ENCODE measurements at places on chromosomes 6 and 20. TPM values are rescaled to one million over a fixed set of nuclear protein-coding genes. Genes with fewer than 3 reads are reported as not detected.

DNA sequence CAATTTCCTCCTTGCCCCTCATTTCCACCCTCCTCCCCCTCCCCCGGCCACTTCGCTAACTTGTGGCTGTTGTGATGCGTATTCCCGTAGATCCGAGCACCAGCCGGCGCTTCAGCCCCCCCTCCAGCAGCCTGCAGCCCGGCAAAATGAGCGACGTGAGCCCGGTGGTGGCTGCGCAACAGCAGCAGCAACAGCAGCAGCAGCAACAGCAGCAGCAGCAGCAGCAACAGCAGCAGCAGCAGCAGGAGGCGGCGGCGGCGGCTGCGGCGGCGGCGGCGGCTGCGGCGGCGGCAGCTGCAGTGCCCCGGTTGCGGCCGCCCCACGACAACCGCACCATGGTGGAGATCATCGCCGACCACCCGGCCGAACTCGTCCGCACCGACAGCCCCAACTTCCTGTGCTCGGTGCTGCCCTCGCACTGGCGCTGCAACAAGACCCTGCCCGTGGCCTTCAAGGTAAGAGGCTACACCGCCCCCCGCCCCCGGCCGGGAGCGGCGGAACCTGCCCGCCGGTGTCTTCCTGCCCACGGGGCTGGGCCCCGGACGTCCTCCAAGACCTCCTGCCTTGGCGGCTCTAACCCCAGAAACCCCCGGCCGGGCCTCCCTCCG, 44.9 kb upstream of the SUPT3H start:
- H3K4me1 ChIP-seq, result peaks cover 13% of the 10 kb centered on the region
- no peaks in the 10 kb centered on the region for H3K27me3 ChIP-seq
- H3K27ac ChIP-seq, result peak overlapping the region; percentile 84
- no peak for DNase-seq
- peak overlapping the region; percentile 93 for H3K4me3 ChIP-seq
- H3K36me3 ChIP-seq, result no peaks in the 10 kb centered on the region

- H3K27me3 ChIP-seq, result no peaks in the 10 kb centered on the region
- peaks cover 3% of the 10 kb centered on the region for H3K4me1 ChIP-seq
- H3K36me3 ChIP-seq, result no peaks in the 10 kb centered on the region
- peak overlapping the region; percentile 100 for H3K27ac ChIP-seq
- peak overlapping the region; percentile 100 for H3K4me3 ChIP-seq
Observed at GRCh38 chr6:89081129-89081422, 525 bp downstream of the PNRC1 start.

DNA sequence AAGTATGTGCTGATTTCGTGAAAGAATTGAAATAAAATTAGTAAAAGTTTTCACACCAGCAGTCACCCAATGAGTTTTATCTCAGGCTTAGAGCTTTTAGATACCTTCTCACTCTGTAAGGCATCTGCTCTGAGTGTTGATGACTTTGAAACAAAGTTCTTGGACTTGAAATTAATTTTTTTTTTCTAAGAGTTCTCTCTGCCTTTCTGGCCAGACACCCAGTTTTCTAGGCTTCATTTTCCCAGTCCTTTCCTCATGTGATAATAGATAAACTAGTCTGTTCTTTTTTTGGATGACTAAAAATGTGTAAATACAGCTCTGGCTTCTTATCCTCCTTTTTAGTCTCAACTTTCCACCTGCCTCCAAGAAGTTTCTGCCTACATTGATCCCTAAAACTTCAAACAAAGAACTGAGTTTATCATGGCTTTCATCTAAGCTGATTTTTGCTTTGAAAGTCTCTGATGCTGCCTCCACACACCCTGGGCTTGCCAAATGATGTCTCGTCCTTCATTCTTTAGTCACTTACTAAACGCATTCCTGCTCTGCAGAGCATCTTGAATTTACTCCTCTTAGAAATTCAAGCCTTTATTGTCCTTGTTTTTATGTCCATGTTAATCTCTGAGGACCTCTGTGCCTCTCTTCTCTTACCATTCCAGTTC, 32.7 kb downstream of the SLX4IP start:
- H3K4me3 ChIP-seq, result no peak overlapping the region
- no peaks in the 10 kb centered on the region for H3K27me3 ChIP-seq
- H3K27ac ChIP-seq, result no peak overlapping the region
- H3K36me3 ChIP-seq, result no peaks in the 10 kb centered on the region
- H3K4me1 ChIP-seq, result no peaks in the 10 kb centered on the region

DNA sequence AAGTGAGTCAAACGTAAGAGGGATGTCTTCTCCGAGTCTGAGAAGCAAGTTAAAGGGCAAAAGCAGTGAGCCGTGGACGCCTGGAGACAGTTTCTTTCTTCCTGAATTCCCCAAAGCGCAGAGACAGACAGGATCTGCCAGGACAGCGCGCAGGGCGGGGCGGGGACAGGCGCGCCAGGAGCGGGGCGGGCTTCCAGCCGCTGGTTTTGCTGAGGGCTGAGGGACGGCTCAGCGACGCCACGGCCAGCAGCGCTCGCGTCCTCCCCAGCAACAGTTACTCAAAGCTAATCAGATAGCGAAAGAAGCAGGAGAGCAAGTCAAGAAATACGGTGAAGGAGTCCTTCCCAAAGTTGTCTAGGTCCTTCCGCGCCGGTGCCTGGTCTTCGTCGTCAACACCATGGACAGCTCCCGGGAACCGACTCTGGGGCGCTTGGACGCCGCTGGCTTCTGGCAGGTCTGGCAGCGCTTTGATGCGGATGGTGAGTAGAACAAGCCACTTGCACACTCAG, at the start of gene SCGN:
SCGN (plus strand) TSS at position 209 of the 509 bp plus-strand sequence; CDS start at position 398, 189 bp downstream.
- DNase-seq, result peak; percentile 75
- H3K4me1 ChIP-seq, result no peaks in the 10 kb centered on the region
- no peak within 1 kb of the TSS for H3K27ac ChIP-seq
- H3K36me3 ChIP-seq, result no peaks in the 10 kb centered on the region
- H3K27me3 ChIP-seq, result peaks cover 24% of the 10 kb centered on the region

- H3K36me3 ChIP-seq, result no peaks in the 10 kb centered on the region
- H3K4me3 ChIP-seq, result no peak overlapping the region
- H3K27me3 ChIP-seq, result no peaks in the 10 kb centered on the region
- DNase-seq, result no peak
- H3K27ac ChIP-seq, result no peak overlapping the region
- no peaks in the 10 kb centered on the region for H3K4me1 ChIP-seq
Observed at GRCh38 chr6:40543146-40543545, 44.0 kb downstream of the LRFN2 start.

Gene THBS2
- 73.0 TPM for total RNA-seq

DNA sequence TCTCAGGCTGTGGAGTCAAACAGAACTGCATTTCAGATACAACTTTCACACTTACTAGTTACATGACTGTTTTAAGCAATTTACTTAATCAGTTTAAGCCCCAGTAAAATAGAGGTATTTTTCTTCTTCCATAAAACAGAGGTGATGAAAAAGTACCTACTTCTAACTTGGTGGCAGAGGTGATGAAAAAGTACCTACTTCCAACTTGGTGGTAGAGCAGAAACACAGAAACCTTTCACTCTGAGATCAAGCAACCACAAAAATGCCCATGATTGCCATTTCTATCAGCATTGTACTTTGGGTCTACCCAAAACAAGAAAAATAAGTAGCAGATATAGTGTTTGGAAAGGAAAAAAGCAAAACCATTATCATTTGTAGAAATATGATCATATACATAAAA, 148.7 kb downstream of the OPRM1 start:
- H3K4me1 ChIP-seq, result no peaks in the 10 kb centered on the region
- H3K4me3 ChIP-seq, result no peak overlapping the region
- no peak overlapping the region for H3K27ac ChIP-seq
- no peaks in the 10 kb centered on the region for H3K27me3 ChIP-seq
- no peaks in the 10 kb centered on the region for H3K36me3 ChIP-seq
